ENCODE measurements at places on chromosomes 12 and 14. TPM values are rescaled to one million over a fixed set of nuclear protein-coding genes. Genes with fewer than 3 reads are reported as not detected.

GRCh38 chr12:132142679-132143335 is 1.3 kb downstream of the DDX51 start:
- no peak for DNase-seq
- peaks cover 6% of the 10 kb centered on the region for H3K4me1 ChIP-seq
- no peaks in the 10 kb centered on the region for H3K36me3 ChIP-seq
- peak overlapping the region; percentile 45 for H3K27ac ChIP-seq
- H3K4me3 ChIP-seq: peak overlapping the region; percentile 90

PFKM gene
- total RNA-seq: 96.8 TPM

DNA sequence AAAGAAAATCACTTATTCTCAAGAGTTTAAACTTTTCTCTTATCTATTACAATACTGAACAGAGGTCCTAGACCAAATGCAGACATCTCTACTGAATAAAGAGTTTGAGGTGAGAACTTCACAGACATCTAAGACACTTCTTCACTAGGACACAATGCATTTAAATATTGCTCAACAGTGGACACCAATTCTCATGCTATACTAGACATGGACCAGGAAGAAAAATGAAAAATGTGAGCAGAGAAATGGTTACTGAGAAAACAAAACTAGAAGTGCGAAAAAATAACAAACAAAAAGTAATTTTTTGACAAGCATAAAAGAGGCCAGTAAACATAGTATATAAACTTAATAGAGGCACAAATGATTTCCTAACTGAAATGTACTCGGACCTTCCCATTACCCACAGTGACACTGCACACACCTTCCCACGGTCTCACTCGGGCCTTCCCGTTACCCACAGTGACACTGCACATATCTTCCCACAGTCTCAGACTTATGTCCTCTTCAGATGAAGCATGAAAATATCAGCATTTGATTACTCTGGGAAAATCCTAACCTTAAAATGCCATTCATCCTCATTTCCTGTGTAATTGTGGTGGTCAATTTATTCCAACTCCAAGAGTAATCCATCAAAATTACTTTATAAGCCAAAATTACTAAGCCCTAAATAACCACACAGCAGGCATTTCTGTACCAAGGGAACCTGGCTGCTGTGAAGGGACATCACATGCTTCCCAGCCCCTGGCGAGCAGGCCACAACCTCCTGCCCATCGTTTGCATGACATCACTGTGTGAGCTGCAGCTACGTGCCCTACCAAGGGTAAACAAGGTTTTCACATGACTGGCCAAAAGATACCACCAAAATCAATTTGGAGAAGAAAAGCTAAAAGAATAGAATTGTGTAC is 6.4 kb downstream of the SLC15A4 start:
- no peak overlapping the region for H3K4me3 ChIP-seq
- DNase-seq: no peak
- H3K27ac ChIP-seq: no peak overlapping the region
- no peaks in the 10 kb centered on the region for H3K36me3 ChIP-seq

- H3K36me3 ChIP-seq: no peaks in the 10 kb centered on the region
- no peaks in the 10 kb centered on the region for H3K27me3 ChIP-seq
- peak overlapping the region; percentile 78 for H3K27ac ChIP-seq
- peaks cover 32% of the 10 kb centered on the region for H3K4me1 ChIP-seq
Observed at GRCh38 chr12:93297032-93297431, 80.7 kb upstream of the NUDT4 start.

DNA sequence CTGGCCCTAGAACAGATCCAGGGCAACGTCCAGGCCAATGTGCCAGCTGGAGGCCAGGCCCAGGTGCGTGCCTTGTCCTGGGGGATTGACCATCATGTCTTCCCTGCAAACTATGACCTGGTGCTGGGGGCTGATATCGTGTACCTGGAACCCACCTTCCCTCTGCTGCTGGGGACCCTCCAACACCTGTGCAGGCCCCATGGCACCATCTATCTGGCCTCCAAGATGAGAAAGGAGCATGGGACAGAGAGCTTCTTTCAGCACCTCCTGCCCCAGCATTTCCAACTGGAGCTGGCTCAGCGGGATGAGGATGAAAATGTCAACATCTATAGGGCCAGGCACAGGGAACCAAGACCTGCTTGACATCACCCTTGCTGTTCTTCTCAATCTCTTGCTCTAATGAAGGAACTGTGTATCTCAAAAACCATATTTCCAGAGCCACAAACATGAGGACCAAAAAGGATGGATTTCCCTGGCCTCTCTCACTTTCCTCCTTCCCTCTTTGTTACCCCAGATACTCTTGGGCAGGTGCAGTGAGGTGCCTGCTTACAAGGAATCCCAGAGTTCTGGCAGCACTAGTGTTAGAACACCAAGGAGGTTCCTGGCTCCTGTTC is 2.2 kb upstream of the TSFM start:
- DNase-seq: no peak
- H3K36me3 ChIP-seq: no peaks in the 10 kb centered on the region
- no peaks in the 10 kb centered on the region for H3K4me1 ChIP-seq
- no peak overlapping the region for H3K4me3 ChIP-seq
- H3K27me3 ChIP-seq: no peaks in the 10 kb centered on the region

SERPINA12 gene
- total RNA-seq: not detected

DNA sequence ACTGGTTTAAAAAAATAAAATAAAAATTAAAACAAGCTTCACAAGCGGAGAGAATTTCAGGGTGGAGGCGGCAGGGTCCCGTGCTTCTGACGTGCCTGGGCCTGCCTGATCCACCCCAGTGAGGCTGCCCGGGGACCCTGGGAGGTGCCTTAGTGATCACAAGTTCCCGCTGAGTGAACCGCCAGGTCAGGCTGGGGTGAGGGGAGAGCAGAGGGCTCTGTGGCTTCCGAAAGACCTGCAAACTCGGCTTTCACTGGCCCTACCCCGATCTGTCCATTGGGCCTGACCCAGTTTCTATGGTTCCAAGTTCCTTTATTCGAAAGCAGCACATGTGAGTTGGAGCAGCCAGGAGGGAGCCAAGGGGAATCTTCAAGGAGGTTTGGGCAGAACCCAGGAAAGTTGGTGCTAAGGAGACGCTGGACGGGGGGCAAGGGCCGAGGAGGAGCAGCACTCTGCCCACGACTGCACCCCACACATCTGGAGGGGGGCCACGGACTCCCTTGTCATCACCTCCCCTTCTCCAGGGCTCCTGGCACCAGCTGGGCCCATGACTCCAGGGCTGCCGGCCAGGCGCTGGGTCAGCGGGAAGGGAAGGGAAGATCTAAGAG is 12.9 kb downstream of the MMP14 start:
- peaks cover 5% of the 10 kb centered on the region for H3K36me3 ChIP-seq
- no peak overlapping the region for H3K27ac ChIP-seq
- H3K27me3 ChIP-seq: no peaks in the 10 kb centered on the region
- no peak overlapping the region for H3K4me3 ChIP-seq

DNA sequence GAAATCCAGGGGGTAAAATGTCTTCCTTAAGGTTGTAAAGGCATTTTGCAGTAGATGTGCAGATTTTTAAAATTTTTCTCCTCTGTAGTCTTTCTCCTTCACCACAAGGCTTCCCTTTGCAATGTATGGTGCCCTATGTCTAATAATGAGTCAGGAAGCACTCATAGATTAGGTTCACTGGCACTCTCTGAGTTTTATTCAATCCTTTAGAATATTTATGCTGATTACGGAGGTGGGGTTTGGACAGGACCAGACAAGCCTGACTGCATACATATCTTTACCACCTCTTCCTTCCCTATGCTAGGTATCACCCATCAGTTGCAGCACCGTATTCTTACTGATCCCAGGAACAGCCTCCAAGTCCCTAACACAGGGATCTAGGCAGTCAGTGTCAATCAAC is 99.5 kb downstream of the NEDD1 start:
- no peaks in the 10 kb centered on the region for H3K36me3 ChIP-seq
- no peaks in the 10 kb centered on the region for H3K27me3 ChIP-seq
- H3K27ac ChIP-seq: no peak overlapping the region
- no peak overlapping the region for H3K4me3 ChIP-seq
- no peaks in the 10 kb centered on the region for H3K4me1 ChIP-seq

- no peaks in the 10 kb centered on the region for H3K36me3 ChIP-seq
- DNase-seq: no peak
- peaks cover 34% of the 10 kb centered on the region for H3K4me1 ChIP-seq
- no peak overlapping the region for H3K4me3 ChIP-seq
Observed at GRCh38 chr12:64682572-64683277, 72.4 kb downstream of the RASSF3 start.

ALG10B gene
- total RNA-seq: 11.9 TPM

DNA sequence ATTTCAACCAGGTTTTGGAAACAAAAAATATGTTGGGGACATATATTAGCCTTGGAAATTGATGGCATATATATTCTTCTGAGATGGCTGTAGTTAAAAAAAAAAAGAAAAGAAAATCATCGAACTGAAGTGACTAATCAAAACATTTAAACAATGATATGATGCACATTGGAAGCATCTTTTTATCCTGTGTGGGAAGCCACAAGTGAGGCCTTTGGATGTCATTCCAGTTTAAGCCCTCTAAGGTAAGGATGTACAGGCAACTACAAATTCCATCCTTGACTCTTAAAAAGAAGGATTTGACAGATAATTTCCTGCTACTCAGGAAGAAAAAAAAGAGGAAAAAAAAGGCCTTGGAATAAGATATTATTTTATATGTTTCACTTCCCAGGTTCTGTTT is 9.6 kb upstream of the PTPRB start:
- H3K36me3 ChIP-seq: no peaks in the 10 kb centered on the region
- H3K4me1 ChIP-seq: peaks cover 11% of the 10 kb centered on the region
- no peak overlapping the region for H3K4me3 ChIP-seq
- no peak overlapping the region for H3K27ac ChIP-seq

DNA sequence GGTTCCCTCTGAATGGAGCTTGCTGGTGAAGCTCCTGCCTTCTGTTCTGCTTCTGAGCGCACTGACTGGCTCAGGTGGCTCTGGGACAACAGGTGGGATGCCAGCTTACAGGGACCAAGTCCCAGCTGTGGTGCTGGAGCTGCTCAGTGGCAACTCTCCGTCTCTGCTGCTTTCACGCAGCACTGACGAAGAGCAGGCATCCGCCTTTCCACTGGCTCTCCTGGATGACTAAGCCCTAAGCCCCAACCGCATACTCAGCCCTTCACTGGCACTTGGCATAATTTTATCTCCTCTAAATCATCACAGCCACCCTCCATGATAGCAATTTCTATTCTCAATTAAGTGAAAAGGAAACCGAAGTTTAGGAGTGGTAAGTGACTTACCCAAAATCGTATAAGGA is 3.7 kb upstream of the RTL1 start:
- no peaks in the 10 kb centered on the region for H3K36me3 ChIP-seq
- no peaks in the 10 kb centered on the region for H3K27me3 ChIP-seq
- no peak for DNase-seq
- no peak overlapping the region for H3K4me3 ChIP-seq

TAS2R19 gene
- 5.7 TPM for total RNA-seq

Data from Caco-2 (cell line).